ENCODE measurements at places on chromosomes 2 and 18.

GRCh38 chr2:30147715-30148610 is 1.2 kb downstream of the YPEL5 start:
- peak; percentile 70 for DNase-seq

DNA sequence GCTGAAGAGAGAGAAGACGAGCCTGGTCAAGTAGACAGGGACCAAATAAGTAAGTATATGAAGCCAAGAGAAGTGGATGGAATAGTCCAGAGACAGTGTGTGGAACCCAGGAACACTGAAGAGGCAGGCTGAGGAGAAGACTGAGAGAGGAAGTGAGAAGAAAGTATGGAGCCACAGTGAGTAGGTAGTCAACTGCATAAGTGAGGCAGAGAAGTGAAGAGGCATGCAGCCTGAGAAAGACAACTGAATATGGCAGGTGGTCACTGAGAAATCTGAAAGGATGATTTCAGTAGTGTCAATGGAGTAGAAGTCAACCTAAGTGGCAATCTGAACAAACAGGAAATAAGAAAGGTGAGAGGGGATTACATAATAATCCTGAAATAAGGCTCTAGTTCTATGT is 55.4 kb downstream of the CWC22 start:
- DNase-seq = no peak

- DNase-seq = no peak
Observed at GRCh38 chr2:126494593-126494992, 161.4 kb upstream of the GYPC start.

- DNase-seq = no peak
Observed at GRCh38 chr2:219408631-219409030, 9.5 kb upstream of the DES start.

DNA sequence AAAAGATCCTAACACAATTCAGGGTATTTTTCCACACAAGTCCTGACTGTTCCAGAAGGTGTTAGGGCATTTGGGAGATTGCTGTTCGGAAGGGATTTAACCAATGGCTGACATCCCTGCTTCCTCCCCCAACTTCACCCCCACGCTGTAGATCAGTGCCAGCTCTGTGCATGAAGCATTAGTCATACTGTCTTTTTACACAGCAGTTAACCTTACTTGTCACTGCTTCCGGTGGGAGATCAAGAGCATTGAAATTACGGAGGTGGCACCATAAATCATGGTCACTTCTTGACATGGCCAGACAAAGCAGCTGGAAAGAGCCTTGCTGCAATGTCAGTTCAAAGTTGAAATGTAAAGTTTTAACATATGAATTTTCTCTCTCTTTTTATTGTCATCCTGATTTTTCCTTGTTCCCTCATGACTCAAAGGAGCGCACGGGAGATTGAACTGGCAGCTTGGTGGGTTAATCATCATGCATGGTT is 70.2 kb downstream of the HRH4 start:
- DNase-seq = peak; percentile 23

DNA sequence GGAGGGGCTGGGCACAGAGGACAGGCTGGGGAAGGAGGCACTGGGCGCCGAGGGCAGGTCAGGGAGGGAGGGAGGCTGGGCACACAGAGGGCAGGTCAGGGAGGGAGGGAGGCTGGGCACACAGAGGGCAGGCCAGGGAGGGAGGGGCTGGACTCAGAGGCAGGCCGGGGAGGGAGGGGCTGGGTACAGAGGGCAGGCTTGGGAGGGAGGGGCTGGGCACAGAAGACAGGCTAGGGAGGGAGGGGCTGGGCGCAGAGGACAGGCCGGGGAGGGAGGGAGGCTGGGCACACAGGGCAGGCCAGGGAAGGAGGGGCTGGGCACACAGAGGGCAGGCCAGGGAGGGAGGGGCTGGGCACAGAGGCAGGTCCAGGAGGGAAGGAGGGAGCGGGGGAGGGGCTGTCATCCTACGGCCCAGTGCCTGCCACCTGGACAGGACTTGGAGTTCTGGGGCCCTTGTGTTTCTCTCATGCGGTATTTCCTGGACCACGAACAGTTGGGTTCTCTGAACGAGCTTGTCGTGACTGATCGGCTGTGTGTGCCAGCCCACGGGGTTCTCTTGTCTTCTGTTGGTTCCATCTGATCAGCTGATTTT is 46.7 kb upstream of the KCNG2 start:
- no peak for DNase-seq
